ENCODE measurements at places on chromosomes 12 and 14. TPM values are rescaled to one million over a fixed set of nuclear protein-coding genes. Genes with fewer than 3 reads are reported as not detected.

Gene NEDD8
- total RNA-seq: 218 TPM

Gene PLBD1
- 24.4 TPM for total RNA-seq

Gene CPSF6
- 29.3 TPM for total RNA-seq

Gene KRT77
- total RNA-seq: not detected

Gene DCAF4
- total RNA-seq: 7.9 TPM
